Activated effector memory CD4-positive, alpha-beta T cell treated with anti-CD3 and anti-CD28 coated beads, Interleukin-2, amount 50 U/mL, for 16 hours (primary cell): ENCODE measurements at places on chromosomes 7 and 10.

GRCh38 chr7:44563171-44563679, 10.5 kb downstream of the DDX56 start:
- DNase-seq: peak; percentile 45

- DNase-seq: no peak
These were observed 263.6 kb downstream of the DOCK4 start for GRCh38 chr7:111942450-111943081.

GRCh38 chr10:128570319-128570995, 444.2 kb upstream of the MKI67 start:
- DNase-seq: no peak

- no peak for DNase-seq
These were observed 22.3 kb downstream of the MUC12 start for GRCh38 chr7:100991631-100992030.

DNA sequence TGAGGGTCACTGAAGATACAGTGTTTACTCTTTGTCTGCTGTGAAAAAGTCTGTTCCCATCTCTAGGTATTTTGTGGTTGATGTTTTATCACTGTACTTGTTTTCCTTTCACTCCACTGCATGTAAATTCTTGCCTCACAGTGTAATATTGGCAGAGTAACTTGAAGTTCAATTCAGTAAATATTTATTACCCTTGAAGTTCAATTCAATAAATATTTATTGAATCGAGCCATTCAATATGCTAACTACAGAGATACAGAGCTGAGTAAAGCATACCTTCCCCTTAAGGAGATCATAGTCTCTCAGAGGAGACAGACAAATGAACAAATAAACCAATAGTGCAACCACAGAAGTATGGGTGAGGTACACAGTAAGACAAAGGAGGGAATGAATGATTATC, 9.2 kb downstream of the NUDT13 start:
- no peak for DNase-seq

DNA sequence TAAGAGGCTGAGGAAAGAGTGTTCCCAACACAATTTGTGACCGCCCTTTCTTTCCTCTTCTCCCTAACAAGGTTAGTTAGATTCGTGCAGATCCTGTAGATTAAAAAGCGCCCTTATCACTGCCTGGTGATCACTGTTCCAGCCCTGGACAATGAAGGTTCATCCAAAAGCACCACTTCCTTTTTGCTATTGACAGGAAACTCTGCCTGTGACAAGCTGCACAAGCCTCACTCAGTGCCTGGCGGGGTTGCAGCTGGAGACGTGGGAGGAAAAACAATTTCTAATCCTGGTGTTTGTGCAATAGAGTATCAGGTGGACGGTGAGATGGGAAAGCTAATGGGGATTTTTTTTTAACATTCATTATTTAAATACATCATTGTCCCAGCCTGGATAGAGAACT, 105.9 kb upstream of the CAV2 start:
- DNase-seq: no peak

DNA sequence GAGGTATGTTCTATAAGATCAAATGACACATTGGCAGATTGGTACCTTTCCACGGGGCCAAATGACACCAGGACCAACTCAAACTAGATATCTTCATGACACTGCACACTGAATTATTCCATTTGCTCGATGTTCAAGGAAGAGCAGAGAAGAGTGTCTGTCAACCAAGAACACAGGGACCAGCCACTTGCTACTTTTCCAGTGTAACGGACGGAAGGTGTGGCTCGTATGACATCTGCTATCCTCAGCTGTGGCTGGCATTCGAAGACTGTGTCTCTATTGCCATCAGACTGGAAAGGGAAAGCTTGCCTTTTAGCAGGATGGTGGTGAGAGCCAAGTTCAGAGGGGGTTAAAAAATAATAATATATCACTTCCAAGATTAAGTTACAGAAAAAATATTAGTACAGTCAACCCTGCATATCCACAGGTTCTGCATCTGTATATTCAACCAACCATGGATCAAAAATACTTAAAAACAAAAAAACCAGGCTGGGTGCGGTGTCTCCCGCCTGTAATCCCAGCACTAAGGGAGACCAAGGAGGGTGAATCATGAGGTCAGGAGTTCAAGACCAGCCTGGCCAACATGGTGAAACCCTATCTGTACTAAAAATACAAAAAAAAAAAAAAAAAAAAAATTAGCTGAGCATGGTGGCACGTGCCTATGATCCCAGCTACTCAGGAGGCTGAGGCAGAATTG, 237.1 kb downstream of the PRPF18 start:
- DNase-seq: no peak

GRCh38 chr7:121510858-121511482, 114.9 kb upstream of the FAM3C start:
- no peak for DNase-seq

DNA sequence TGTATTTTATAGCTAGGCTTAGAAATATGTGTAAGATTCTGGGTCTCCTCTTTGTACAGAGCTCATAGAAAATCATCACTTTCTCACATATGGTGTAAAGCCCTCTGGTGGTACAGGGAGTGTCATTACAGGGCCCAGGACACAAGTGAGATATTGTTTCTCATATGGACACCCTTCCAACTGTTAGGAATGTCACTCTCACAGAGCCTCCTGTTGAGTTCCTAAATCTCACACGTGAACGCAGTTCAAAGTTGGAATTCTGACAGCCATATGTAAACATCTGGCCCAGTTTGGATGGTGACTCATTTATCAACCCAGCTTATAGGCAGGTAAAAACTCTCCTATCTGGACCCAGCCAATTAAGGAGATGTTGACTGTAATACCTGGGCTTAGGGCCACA, 35.4 kb upstream of the ZNF107 start:
- DNase-seq: no peak

- DNase-seq: no peak
These were observed 107.3 kb downstream of the PDGFA start for GRCh38 chr7:412313-412710.

DNA sequence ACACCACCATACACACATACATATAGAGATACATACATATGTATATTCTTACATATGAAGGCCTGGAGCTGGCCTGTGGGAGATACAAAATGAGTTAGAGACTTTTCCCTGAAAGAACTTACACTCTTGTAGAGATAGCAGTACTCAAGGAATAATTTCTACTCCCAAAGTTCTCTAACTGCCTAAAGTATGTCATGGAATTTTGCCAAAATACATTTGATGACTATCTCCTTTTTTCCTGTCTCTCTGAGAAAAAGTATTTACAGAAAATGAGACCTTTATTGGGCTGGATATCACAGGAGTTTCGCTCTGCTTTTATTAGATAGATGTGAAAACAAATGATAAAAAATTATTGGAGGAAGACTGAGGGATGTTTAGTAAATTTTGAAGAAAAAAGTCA, 220.1 kb downstream of the POU6F2 start:
- DNase-seq: no peak

DNA sequence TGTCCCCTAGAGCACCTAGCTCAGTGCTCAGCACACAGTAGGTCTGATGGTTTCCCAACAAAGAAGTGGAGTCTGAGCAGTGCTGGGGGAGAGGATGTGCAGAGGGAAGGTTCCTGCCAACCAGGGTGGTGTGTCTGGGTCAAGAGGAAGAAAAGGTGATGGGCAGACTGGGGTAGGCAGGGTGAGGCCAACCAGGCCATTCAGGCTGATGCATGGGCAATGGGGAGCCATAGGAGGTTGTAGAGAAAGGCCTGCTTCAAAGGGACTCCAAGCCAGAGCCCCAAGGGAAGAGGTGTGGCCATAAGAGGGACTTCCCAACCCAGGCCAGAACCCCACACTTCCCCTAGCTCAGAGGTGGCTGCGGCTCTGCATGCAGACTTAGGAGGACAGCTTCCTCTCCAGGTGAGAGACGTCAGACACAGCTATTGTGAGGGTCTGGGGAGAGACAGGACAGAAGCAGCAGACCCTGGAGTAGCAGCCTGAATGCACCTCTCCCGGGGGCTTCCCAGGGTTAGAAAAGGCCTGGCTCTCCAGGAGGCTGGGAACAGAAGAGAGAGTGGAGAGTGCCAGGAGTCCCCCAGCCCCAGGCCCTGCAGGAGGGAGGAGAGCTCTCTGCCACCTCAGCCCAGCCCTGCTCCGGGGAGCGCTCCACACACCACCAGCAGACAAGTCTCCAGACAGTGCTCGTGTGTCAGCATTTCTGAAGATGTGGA, 87.4 kb upstream of the ZMIZ1 start:
- DNase-seq: peak; percentile 68

- peak; percentile 78 for DNase-seq
These were observed 1.9 kb downstream of the ACSL5 start for GRCh38 chr10:112375721-112376395.

DNA sequence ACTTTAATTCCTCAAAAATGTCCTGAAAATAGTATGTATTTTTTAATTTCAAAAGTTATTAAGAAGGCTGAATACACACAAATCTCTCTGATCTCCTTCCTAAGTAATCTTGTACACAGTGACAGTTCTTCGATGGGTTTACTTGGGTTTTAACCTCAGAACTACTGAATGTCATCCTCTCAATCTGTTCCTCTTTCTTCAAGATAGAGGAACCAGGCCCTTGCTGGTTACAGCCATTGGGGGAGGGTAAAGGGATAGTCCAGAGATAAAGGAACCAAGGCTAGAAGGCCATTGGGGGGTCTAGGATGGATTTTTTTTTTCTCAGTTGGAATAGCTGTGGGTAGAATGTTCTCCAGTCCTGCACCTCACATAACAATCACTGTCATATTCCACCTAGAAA, 224.9 kb downstream of the SKIDA1 start:
- DNase-seq: no peak

GRCh38 chr7:21918216-21918615, 27.5 kb downstream of the CDCA7L start:
- DNase-seq: no peak

DNA sequence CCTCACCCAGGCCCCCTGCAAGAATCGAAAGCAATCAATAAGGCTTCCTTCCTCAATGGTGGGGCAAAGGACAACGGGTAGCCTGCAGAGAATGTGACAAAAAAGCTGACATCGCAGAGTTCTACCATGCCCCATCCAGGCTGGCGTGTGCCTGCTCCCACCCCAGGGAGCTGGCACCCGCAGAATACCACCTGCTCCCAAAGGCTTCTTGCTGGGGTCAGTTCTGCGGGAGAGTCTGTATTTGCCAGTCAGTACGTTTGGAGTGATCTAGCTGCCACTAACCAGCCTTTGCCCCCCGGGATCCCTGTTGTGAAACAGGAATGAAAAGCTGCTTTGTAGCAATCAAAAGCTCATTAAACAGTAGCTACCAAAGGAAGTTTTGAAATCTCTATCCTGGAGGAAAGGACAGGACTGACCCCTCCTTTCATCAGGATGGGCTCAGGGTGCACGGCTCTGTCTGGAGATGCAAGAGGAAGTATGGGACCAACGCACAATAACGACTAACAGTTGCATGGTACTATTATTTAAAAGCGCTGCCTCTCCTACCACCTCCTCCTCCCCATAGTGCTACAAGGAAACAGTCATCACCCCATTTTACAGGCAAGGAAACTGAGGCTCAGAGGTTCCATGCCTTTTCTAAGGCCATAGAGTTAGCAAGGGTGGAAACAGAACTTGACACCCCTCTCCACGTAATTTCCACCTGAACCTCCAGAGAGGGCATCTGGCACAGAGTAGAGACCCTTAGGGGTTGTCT, 67.0 kb downstream of the FGFR2 start:
- no peak for DNase-seq

DNA sequence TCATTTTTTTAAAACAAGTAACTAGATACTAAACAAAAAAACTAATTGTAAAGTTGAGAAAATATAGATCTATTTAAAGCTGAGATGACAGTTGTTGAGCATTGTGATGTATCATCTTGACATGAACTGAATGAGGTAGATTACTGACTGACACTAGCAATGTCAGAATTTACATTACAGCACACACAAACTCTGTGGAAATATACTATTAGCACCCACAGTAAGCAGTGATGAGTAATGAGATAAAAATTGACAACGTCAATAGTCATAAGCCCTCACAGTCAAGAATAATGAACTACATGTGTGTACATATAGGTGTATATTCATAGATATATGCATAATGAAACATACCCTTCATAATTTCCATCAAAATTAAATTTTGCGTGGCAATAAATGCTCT, 368.4 kb downstream of the TFEC start:
- DNase-seq: no peak

DNA sequence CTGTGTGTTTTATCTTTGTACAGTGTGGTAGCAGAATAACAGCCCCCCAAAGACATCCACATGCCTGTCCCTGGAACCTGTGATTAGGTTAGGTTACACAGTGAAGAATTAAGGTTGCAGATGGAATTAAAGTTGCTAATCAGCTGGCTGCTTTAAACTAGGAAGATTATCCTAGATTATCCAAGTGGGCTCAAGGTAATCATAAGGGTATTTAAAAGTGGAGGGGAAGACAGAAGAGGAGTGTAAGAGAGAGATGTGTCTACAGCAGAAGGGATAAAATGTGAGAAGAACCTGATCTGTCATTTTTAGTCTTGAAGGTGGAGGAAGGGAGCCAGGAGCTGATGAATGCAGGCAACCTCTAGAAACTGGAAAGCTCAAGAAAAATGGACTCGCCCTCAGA, 117.6 kb downstream of the ARHGAP22 start:
- no peak for DNase-seq

DNA sequence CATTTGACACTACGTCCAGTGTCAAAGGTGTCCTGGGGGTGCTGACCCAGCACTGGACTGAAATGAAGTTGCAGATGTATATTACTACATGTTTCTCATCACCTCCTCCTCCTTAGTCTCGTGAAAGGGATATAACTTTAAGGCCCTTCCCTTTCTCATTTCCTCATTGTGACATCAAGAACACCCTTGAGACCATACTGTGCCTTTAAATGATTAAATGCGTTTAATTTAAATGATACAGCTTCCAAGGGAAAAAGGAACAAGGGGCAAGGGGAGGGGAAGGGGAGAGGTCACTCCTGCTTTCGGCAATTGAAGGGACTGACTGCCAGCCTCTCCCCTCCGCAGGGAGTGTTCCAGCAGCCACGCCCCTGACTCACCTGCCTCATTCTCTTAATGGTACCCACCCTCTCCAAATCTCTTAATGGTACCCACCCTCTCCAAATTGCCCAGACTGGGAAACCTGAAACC, 80.5 kb upstream of the KMT2E start:
- no peak for DNase-seq

- DNase-seq: no peak
These were observed 126.2 kb upstream of the NRP1 start for GRCh38 chr10:33460505-33461294.

DNA sequence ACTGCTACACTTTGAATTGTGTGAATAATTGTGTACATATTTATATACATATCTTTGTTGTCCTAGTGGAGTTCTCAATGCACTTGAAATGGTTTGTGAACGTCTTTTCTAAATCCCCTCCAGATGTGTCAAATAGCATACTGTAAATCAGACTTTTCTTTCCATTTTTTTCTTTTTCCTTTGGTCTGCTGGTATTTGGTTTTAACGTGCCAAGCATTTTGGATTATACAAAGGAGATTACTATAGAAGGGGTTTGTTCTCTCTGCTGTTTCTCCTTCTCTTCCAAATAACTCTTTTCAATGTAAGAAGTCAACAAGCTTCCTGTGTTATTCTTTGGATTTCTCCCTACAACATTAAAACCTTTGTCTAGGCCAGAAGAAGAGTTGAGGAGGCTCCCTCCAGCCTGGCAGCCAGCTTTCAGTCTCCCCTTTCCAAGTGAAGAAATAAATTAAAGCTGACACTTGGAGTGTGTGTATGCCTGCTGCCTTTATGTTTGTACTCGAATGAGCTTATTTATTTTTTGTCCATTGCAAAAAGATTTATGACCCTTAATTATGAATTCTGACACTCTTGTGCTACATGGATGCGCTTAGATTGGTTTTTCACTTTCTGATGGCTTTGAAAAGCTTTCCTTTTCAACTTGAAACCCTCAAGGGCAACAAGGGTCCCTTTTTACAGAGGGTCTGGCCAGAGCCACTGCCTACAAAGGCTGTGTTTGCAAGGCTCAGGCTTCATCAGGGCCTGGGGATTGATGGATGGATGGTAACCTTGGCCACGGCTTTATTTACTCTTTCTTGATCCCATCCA, 107.8 kb downstream of the RAB18 start:
- no peak for DNase-seq
